Neural progenitor cell (in vitro differentiated cells): ENCODE measurements at places on chromosomes 12 and 14. TPM values are rescaled to one million over a fixed set of nuclear protein-coding genes. Genes with fewer than 3 reads are reported as not detected.

GRCh38 chr12:68237619-68238018, 12.0 kb upstream of the IL26 start:
- no peak for DNase-seq

DNA sequence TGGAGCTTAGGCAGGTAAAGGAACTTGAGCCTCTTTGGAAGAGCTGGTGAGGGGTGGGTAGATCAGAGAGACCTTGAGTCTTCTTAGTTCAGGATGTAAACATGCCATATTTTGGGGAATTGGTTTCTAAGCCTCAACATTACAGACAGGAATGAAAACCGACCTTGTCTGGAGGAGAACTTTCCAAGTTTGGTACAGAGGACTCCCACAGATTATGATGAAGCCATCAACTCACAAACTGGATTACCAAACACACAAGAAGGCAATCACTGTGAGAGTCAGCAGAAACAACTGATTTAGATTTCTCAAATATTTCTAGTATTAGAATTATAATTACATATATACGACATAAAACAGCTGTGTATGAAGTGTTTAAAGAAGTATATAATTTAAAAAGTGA, 22.3 kb upstream of the AMN1 start:
- no peak for DNase-seq

GRCh38 chr14:94058674-94059138, 22.3 kb downstream of the DDX24 start:
- DNase-seq: no peak

GRCh38 chr12:21551841-21552465, 25.9 kb downstream of the SPX start:
- DNase-seq: no peak

- no peak for DNase-seq
These were observed 363.4 kb downstream of the DAD1 start for GRCh38 chr14:22225516-22226140.

- no peak for DNase-seq
These were observed 17.9 kb downstream of the ZDHHC22 start for GRCh38 chr14:77123381-77124325.

DNA sequence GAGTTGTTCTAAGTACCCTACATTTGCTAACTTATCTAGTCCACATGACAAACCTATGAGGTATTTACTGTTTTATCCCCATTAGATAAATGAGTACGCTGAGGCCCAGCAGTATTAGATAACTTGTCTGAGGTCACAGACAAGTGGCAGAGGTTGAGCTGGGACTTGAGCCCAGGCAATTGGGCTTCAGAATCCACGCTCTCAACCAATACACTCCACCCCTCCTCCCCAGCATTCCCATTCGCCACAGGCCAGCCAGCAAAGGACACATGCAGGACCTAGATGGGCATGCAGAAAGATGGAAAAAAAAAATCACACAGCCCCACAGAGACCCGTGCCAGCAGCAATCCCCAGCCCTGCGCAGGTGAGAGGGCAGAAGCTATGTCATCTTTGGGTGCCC, 12.4 kb downstream of the HDAC7 start:
- no peak for DNase-seq

GRCh38 chr12:108495823-108496579, 19.1 kb upstream of the FICD start:
- no peak for DNase-seq

GRCh38 chr14:77026930-77027537, 1.5 kb downstream of the IRF2BPL start:
- peak; percentile 88 for DNase-seq

GRCh38 chr12:108239378-108239777, 99.7 kb downstream of the CMKLR1 start:
- DNase-seq: no peak

DNA sequence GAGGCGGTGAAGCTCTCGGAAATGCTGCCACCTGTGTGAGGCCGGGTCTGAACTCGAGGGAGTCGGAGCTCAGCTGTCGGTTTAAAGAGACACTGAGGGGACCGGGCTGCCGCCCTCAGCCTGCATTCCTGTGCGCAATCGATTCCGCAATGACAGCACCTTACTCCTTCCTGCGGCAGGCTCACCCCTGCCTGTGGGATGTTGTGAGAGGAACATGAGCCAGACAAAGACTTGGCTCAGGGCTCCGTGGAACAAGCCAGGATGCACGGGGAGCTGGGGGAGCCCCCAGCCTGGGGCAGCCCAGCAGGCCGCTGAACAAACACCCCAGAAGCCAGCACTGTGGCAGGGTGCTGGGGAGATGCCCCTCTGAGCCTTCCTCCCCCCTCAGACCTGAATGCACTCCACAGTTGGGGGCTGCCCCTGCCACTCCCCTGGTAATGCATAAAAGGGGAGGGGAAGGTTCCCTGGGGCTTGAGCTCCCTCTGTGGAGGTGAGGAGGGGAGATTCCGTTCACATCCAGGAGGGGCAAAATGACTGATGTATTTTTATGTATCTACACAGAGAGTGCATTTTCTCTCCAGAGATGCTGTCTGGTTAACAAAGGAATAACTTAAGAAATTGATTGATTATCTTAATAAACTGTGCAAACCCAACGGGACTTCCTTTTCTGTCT, 20.6 kb downstream of the RFLNA start:
- no peak for DNase-seq

GRCh38 chr12:12024911-12025682, 45.6 kb upstream of the BCL2L14 start:
- DNase-seq: no peak

MUCL1 gene
- total RNA-seq: not detected in 2 replicates
